Activated gamma-delta T cell (primary cell): ENCODE measurements at places on chromosomes 13 and 19.

DNA sequence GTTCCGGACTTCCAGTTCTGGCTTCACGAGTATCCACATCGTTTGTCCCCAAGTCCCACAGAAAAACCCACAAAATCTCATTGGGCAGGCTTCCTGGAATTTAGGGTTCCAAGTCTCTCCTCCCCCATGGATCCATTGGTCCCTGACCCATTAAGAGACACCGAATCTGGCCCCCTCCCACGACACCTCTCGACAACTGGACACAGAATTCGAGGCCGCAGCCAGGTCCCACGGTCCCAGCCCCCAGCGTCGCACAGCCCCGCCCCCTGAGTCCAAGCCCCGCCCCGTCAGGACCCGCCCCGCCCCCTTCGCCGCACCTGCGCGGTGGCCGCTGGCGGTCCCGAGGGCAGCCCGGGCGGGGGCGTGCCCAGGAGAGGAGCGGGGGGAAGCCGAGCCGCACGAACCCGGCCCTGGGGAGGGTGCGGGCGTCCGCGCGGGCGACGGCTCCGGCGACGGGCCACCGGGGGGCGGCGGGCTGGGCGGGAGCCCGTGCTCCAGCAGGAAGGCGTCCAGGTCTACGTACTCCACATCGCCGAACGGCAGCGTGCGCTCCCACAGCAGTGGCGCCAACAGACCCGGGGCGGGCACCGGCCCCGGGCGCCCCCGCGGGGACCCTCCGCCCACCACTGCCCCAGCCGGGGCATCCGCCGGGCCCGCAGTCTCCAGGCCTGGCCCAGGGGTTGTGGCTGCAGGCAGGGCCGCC, 1.8 kb downstream of the DBP start:
- DNase-seq: peak; percentile 73

DNA sequence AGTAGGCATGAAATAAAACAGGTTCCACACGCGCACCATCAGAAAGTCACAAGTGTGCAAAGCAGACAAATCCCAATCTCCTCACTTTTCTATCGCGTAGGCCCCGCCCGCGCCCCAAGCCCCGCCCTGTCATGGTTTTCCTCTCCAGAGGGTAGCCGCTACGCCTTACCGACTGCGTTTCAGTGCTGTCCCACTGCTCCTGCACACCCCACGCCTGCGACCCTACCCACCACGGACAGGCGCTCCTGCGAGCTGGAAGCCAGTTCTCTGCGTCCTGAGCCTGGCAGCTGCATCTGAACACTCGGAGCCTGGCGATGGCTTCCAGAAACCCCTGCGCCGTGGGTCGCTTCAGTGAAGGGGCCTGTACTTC, 379 bp upstream of the ZNF470 start:
- DNase-seq: peak; percentile 6

- DNase-seq: no peak
These were observed 67.4 kb upstream of the CLDN10 start for GRCh38 chr13:95485045-95485517.

- DNase-seq: no peak
These were observed 59.4 kb upstream of the SPRY2 start for GRCh38 chr13:80400164-80400864.

- DNase-seq: no peak
These were observed 1.3 kb upstream of the LENG1 start for GRCh38 chr19:54160854-54161253.

DNA sequence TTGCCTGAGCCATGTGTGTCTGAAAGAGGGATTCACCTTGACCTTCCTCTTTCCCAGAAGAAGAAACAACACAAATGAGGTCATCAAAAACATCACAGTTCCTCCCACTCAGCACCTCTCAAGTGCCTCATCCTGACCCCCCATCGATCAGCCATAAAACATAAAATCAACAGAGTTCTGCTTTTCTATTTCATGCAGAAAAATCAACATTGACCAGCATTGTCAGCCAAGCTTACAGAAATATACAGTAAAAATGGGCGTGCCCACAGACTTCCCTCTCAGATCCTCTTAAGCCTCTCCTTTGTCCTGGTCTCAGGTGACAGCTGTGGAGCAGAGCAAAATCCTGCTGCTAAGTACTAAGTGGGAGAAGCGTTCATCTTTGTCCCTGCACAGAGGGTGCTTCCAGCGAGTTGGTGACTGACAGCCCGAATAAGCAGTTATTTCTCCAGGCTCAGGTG, 213.3 kb downstream of the OLFM4 start:
- no peak for DNase-seq

DNA sequence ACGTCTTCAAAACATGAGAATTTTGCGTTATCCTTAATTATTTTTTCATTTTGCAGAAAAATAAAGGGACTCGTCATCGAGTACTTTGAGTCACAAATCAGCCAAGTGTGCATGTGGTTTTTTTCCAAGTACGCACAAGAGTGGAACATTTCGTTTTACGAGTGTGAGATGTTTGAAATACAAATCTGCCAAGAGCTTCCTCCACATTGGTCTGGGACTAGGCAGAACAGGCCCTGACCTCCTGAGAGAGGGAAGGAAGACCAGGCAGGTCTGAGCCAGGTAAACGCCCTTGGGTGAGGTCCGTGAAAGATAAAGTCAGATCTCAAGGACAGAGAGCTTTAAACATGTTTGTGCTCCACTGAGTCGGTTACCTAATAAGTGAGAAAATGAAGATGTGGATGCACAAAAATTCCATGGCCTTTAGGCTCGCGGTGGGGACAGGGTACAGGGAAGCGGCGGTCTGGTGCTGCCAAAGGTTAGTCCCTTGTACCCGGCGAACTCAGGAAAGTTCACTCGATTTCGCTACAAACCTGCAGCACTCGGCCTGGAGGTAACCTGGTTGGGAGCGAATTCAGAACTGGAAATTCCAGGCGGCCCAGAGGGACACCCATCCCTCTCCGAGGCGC, 473 bp upstream of the ITM2B start:
- no peak for DNase-seq

DNA sequence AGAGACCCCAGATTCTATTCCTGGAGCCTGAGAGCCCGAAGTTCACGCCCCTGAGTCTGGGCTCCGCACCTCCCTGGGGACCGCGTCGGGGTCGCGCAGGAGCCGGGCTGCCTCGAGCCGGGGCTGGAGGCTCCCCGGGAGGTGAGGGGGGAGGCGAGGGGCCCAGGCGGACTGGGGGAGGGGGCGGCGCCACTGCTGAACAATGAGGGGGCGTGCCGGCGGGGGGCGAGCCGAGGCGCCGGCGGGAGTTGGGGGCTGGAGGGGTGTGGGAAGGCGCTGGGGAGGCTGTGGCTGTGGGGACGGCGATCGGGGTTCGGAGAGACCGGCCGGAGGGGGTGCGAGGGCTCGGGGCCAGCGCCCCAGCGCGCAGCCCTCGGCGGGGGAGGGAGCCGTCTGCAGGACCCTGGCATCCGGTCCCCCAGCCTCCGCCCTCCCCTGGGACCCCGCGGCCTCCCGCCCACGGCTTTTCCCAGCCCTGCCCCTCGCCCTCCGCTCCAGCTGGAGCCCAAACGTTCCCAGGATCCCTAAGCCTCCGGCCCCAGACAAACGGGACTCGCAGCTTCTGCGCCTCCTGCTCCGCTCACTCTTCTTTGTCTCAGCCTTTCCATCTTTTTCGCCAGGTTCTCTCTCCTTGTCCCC, 922 bp downstream of the PLEKHG2 start:
- DNase-seq: peak; percentile 35

DNA sequence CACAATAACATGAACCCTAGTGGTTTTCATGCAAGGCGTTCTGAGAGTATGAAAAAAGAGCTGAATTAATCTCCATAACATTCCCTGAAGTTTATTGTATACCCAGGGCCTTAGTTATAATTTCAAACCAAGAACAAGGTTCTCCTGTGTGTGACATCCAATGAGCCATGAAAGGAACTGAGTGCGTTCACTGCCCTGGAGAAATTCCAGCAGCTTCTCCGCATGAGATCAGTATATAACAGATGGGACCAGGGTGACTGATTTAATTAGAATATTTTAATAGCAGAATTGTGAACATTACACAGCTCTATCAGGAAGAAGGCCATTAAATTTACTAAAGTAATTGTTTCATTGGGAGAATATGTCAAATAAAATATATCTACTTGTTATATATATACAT, 1190.5 kb upstream of the SLC10A2 start:
- DNase-seq: no peak

GRCh38 chr13:30394751-30395191, 27.5 kb upstream of the UBE2L5 start:
- DNase-seq: no peak

DNA sequence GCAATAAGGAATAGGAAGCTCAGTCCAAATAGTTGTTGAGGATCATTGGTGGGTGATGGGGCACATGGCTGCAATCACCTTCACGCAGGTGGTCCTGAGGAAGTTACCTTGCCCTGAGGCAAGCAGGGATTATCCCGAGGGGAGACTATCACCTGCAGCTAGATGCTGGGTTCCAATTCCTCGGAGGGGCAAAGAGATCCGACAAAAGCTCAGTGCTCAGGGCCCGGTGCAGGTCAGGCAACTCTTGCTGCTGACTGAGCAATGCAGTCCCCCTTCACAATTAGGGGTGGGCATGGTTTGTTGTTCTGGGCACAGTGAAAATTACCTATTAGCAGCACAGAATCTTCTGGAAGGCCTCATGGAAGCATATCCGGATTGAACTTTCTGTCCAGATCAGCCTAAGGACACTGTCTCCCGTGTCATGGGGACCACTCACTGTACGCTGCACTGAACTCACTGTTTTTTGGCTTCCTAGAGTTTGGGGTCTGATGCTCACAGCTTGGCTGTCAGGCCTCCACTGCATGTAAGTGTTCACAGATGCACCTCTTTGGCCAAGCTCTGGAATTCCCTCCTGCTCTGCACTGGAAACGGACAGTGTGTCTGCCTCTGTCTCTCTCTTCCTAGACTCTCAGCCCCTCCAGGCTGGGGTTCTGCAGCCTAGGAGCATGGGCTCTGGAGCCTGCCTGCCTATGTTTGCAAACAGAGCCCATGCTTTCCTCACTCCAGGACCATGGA, 372.7 kb downstream of the ZNF536 start:
- DNase-seq: no peak

DNA sequence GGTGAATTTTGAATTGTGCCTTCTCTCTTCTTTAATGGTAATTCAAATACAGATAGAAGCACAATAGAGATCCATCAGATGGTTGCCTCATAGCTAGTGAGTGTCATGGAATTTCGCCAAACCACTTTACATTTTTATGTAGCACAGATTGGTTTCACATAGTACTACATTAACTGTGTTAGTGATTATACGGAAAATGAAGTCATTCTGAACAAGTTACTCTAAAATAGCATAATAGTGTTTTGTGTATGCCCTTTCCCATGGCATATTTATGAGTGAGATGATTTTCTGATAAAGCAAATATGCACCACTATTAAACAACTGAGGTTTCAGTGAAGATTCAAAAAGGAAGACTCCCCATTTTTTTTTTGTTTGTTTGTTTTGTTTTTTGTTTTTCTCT, 1623.5 kb downstream of the PCDH9 start:
- DNase-seq: no peak

GRCh38 chr19:41696402-41697197, 8.5 kb upstream of the CEACAM7 start:
- no peak for DNase-seq

- DNase-seq: no peak
These were observed 203.2 kb downstream of the TUBA3C start for GRCh38 chr13:18978447-18978846.

- no peak for DNase-seq
These were observed 45.4 kb downstream of the CCDC70 start for GRCh38 chr13:51907040-51907732.

- DNase-seq: no peak
These were observed 12.2 kb upstream of the HTR2A start for GRCh38 chr13:46909042-46909441.

DNA sequence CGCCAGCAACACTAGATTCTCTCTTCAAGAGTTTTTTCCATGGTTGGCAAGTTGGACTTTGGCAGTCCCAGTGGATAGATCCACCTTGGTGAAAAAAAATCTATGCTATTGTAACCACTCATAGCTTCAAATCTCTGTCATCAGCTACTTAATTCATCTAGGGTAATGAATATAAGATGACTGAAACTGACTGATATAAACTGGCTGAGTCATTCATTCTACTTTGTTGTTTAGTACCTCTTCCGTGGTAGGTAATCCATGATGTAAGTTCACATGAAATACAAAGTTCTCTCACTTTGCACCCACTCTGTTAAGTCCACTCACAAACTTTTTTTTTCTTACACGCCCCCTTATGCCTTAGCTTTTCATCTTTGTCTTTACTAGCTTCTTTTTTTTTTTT, 1381.5 kb downstream of the SLITRK5 start:
- no peak for DNase-seq

- no peak for DNase-seq
These were observed 418.0 kb downstream of the ZNF536 start for GRCh38 chr19:30790056-30790680.

DNA sequence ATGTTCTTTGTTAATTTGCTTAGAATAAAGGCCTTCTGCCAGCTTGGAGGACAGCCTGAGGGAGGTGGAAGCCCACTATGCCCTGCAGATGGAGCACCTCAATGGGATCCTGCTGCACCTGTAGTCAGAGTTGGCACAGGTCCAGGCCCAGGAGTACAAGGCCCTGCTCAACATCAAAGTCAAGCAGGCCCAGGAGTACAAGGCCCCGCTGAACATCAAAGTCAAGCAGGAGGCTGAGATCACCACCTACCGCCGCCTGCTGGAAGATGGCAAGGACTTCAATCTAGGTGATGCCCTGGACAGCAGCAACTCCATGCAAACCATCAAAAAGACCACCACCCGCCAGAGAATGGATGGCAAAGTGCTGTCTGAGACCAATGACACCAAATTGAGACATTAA, 41.7 kb downstream of the ZNF85 start:
- no peak for DNase-seq

GRCh38 chr13:46782691-46783090, 14.3 kb downstream of the ESD start:
- no peak for DNase-seq

DNA sequence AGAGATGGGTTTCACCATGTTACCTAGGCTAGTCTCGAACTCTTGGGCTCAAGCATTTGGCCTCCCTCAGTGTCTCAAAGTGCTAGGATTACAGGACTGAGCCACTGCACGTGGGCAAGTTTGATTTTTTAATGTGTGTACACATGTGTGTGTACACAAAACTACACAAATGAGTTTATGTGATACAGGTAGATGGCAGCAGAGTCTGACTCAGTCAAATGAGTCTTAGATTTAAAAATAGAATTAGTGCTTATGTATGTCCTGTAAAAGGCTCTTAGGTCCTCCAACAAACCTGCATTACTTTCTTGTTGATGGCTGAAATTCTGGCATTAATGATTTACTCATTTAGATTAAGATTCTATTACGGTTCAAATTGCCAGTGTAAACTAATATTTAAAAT, 293.7 kb downstream of the PCDH17 start:
- DNase-seq: no peak

GRCh38 chr13:52780611-52781010, 41.0 kb upstream of the CNMD start:
- DNase-seq: no peak

DNA sequence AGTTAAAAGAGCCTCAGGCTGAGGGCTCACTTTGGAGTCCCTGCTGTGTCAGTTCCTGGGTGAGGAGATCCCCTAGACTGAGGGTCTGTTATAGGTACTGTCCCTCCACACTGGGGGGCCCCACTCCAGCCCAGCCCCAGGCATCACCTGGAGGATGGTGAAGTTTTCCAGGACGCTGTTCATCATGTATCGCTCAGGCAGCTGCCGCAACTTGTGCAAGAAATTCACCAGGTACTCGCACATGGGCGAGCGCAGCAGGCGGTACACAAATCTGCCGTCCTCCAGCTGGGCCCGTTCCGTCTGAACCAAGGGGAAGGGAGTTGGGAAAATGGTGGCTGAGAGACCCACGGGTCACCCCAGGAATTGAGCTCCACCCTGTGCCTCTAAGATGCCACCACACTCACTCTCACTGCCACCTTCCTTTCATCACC, 7.1 kb downstream of the CD37 start:
- DNase-seq: no peak

GRCh38 chr19:50152578-50152977, 10.5 kb downstream of the IZUMO2 start:
- no peak for DNase-seq
